ENCODE measurements at places on chromosomes 3 and 15. TPM values are rescaled to one million over a fixed set of nuclear protein-coding genes. Genes with fewer than 3 reads are reported as not detected.

The MCTP2 gene
- total RNA-seq = 26.1 TPM

The CYP1A1 gene
- 12.4 TPM for total RNA-seq

The GOLGA8Q gene
- total RNA-seq = 13.1 TPM

The SORD gene
- total RNA-seq = 7.6 TPM

The THOC7 gene
- 70.1 TPM for total RNA-seq

The ERICH6 gene
- total RNA-seq = not detected

- H3K27me3 ChIP-seq = peaks cover 8% of the 10 kb centered on the region
- DNase-seq = no peak
- H3K4me3 ChIP-seq = no peak overlapping the region
- no peak overlapping the region for H3K27ac ChIP-seq
- H3K4me1 ChIP-seq = no peaks in the 10 kb centered on the region
- no peaks in the 10 kb centered on the region for H3K36me3 ChIP-seq
Measured at GRCh38 chr15:61295239-61295638, 66.1 kb upstream of the RORA start.

GRCh38 chr15:41499109-41499851 is 5.6 kb downstream of the ITPKA start:
- H3K36me3 ChIP-seq = no peaks in the 10 kb centered on the region
- no peak overlapping the region for H3K4me3 ChIP-seq
- DNase-seq = no peak
- H3K27ac ChIP-seq = no peak overlapping the region

Measured in activated naive CD8-positive, alpha-beta T cell treated with anti-CD3 and anti-CD28 coated beads, Interleukin-2, amount 10 ng/mL, durations not matched to agents 7 days and 5 days (primary cell).